ENCODE measurements at places on chromosomes 3 and 15.

DNA sequence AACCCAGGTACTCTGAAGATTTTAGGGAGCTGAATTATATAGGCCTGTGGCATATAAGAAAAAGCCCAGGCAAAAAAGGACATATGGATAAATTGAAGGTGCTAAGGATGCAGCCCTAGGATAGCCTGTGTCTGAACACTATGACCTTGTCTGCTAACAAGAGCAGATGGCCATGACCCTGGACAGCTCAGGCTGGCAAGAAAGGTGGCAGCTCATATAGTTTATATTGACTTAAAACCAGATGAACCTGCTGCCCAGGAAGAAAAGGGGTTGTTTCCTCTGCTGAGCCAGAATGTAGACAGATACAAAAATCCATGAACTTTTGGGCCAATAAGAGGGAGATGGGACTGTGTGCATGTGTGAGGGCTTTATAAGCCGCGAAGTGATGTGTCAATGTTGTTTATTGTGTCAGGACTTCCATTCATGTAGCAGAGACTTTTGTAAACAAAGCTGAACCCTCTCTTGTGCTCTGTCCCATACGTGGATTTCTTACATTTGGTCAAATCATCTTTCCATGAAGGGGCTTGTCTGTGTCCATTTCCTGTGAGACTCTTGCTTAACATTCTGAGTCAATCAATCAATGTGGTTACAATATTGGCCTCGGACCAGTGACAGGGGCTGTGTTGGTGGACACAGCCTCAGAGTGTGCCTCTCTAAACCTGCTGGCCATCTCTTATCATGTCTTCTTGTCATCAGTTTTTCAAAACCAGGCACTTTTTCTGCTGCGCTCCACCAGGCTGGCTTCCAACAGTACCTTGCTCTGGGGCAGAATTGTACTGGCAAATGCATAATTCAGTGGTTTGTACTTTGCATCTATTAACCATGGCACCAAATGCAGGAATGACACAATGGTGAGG is 321.2 kb downstream of the WDR72 start:
- DNase-seq = no peak

DNA sequence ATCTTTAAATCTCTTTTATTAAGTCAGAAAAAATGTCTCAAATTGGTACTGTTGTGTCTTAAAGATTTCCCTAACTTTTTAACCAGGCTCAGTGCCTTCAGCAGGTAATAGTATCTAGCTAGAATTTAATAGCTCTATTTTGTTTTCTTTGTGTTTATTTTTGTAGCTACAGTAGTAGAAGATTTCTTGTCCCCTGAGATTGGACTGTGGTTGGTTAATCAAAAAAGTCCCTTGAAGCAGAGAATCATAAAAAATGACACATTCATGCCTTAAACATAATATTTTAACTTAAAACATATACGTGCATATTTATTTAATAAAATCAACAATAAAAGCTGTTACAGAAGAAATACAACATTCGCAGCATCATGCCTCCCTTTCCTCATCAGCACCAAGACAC is 102.8 kb downstream of the EEFSEC start:
- no peak for DNase-seq

- DNase-seq = no peak
Observed at GRCh38 chr15:98773616-98774015, 125.3 kb downstream of the IGF1R start.

GRCh38 chr15:88828791-88829190 is 25.6 kb downstream of the ACAN start:
- DNase-seq = no peak

DNA sequence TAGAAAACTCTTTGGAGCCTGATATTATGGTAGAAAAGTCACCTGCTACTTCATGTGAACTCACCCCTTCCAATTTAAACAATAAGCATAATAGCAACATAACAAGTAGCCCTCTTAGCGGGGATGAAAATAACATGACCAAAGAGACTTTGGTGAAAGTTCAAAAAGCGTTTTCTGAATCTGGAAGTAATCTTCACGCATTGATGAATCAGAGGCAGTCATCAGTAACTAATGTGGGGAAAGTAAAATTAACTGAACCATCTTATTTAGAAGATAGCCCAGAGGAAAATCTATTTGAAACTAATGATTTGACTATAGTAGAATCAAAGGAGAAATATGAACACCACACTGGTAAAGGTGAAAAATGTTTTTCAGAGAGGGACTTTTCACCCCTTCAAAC is 5.1 kb upstream of the SCG5 start:
- no peak for DNase-seq

DNA sequence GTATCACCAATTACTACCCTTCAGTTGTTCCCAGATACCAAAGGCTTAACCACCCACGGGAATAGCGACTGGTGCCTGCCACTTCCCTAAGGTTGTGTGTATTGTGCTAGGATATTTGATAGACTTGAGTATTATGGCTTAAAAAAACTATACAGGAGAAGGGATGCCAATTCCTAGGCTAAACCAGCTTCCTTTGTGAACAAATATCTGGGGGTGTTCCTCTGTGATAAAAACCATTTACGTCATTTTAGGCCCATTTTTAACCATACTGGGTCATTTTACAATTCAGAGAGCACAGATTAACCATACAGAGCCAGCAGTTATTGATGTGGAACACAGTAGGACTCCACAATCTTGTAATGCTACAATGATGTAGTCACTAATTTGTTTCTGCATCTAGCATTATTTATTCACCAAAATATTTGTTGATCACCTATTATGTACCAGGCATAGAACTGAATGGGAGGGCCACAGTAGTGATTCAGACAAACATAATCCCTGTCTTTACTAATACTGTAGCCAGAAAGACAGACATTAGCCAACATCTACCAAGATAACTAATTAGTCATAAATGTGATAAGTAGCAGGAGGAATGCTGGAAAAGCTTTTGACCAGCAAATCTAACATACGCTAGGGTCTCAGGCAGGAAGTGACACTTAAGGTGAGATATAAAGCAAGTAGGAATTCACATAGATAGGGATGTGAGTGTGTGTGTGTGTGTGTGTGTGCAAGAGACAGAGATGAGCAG is 184.8 kb downstream of the MECOM start:
- no peak for DNase-seq

GRCh38 chr3:43063114-43063513 is 42.8 kb downstream of the POMGNT2 start:
- no peak for DNase-seq

GRCh38 chr3:152193673-152194267 is 75.0 kb upstream of the MBNL1 start:
- peak; percentile 29 for DNase-seq

DNA sequence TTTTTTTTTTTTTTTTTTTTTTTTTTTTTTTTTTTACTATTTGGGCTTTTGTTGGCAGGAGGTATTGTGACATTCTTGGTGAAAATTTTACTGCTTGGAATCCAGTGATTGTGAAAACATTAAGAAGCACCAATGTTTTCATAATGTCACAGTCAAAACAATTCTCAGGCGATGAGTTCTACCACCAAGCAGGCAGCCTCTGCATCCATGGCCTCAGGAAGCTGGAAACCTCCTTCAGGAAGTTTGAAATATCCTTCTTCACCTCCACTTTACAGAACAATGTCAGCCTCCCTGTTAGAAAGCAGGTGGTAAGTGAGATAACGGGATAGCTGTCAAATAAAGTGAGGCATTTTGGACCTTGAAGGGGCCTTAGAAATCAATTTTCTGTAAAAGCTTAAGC is 98.3 kb downstream of the MEX3B start:
- no peak for DNase-seq

DNA sequence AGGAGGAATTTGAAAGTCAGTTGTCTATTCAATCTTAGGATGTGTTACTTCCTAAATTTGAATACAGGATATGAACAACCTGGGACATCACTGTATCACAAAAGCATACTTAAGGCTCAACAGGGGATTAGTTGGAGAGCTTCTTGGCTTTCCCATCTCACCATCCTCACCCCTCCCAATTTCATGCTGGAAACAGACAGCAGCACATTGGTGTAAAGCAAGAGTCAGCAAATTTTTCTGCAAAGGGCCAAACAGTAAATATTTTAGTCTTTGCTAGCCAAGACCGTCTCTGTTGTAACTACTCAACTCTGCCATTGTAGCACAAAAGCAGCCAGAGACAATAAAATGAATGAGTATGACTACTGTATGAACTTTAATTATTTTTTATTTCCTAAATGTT is 94.9 kb downstream of the ERC2 start:
- no peak for DNase-seq

DNA sequence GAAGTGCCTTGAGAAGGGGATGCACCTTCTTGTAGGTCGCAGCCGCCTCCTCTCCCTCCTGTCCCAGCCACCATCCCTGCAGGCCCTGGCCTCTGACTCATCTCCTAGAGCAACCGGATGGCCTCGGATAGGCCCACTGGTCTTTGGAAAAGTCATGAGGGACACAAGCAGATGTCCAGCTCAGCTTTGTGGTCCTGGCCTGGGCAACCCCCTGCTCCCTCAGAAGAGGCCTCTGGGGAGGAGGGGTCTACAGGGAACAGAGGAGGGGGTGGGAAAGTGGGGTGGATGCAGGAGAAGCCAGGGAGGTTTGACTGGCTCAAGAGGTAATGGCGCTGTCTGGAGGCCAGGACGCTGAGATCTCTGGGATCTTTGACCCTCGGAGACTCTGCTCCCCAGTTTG is 259.2 kb upstream of the TLE3 start:
- DNase-seq = no peak

DNA sequence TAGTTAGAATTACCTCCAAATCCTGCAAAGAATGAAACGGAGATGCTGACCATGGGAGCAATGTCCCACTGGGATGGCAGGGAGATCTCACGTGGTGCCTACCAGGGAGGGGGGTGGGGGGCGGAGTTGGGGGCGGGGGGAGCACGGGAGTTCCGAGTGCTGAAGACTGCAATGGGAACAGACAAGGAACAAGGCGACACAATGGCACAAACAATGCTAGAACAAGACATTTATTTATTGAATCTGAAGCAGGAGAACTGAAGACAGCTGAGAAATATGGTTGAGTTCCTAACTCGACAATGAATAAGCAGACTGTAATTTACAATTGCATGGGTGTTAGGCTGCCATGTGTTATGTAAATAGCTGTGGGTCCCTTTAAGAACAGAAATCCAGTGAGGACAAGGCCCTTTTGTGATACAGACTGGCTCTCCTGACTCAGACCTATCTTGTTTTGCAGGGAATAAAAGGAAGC is 91.2 kb downstream of the AQP9 start:
- DNase-seq = no peak

DNA sequence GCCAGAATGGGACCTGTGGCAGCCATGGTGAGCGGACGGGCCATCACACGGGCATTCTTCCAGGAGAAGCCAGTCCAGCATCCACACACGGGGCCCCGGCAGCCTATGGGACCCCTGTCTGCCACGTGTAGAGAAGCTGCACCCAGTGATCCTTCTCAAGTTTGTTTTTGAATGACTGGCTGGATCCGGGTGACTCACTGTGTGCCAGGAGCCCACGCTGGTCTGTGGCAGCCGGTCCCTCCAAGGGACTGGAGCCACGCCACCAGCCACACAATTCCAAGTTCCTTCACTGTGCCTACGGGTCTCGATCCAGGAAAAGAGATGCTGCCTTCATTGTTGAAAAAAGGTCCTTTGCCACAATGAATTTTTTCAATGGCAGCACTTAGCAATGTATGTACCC is 58.1 kb downstream of the ATP10A start:
- no peak for DNase-seq

DNA sequence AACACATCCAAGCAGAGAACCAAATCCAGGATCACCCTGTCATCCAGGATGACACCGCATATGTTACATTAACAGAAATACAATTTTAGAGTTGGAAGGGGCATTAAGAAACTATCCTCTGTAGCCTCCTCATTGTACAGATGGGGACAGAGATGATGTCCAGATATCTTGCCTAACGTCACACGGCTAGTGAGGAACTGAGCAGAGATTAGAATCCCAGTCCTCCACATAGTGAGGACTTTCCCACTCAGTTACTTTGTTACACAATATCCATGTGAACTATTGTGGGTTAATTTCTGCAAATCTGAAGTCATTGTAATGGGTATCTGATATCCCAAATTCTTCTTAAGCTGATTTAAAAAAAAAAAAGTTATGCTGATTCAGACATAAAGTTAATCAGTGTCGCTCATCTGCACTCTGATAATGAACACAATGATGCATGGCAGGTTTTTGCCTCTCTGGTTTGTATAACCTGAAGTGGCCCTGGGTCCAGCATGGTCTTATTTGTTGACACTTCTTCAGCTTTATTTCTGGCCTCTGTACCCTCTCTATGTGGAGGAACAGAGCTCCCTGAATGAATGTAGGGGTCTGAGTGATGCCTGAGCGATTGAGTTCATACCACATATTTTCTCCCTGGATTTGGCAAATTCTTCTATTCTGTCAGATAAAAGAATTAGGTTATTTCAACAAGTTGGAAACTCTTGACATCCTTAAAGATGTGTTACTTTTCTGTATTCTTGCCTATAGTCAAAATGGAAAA is 76.0 kb upstream of the LIMD1 start:
- DNase-seq = no peak

- DNase-seq = no peak
Observed at GRCh38 chr15:88375234-88375927, 91.8 kb downstream of the MRPL46 start.

- no peak for DNase-seq
Observed at GRCh38 chr3:31065765-31066164, 171.3 kb upstream of the GADL1 start.

DNA sequence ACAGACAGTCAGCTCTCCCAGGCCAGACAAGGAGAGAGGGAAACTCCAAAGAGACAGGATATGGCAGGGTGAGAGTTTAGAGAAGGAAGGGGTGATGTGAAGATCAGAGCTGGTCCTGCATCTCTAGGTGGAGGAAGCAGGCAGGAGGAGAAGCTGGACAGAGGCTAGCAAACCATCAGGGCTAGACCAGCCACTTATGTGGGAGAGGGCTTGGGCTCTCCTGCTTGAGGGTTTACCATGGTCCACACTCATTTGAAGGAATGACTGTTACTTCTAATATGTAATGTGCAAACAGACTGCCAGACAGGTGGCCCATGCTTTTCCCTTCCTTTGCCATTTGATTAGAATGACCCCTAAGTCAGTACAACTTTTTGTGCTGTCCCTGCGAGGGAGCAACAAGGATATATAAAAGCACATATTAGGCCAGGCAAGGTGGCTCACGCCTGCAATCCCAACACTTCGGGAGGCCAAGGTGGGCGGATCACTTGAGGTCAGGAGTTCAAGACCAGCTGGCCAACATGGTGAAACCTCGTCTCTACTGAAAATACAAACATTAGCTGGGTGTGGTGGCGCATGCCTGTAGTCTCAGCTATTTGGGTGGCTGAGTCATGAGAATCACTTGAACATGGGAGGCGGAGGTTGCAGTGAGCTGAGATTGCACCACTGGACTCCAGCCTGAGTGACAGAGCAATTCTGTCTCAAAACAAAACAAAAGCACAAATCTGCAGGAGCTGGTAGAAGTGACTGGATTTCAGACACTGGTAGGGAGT is 41.0 kb upstream of the MANF start:
- no peak for DNase-seq

Data from activated T-helper 2 cell treated with anti-CD3 and anti-CD28 coated beads, Interferon-gamma antibody, Interleukin-2, Interleukin-4, amounts not matched to agents 10 μg/mL and 5 μg/mL and 100 μg/mL, durations not matched to agents 14 hours and 24 hours and 36 hours (primary cell).